AG08395 (cell line): ENCODE measurements at places on chromosomes 1 and 21.

- no peak for DNase-seq
Measured at GRCh38 chr1:86375688-86376087, 20.4 kb downstream of the ODF2L start.

GRCh38 chr1:11463177-11463576, 15.8 kb upstream of the DISP3 start:
- DNase-seq: no peak

GRCh38 chr1:178497903-178498478, 1.2 kb upstream of the CLEC20A start:
- no peak for DNase-seq

GRCh38 chr21:42492201-42492600, 3.8 kb downstream of the RSPH1 start:
- DNase-seq: no peak

GRCh38 chr21:41139951-41140350, 28.0 kb upstream of the BACE2 start:
- no peak for DNase-seq

GRCh38 chr1:187588917-187589316, 760.2 kb downstream of the PLA2G4A start:
- no peak for DNase-seq

DNA sequence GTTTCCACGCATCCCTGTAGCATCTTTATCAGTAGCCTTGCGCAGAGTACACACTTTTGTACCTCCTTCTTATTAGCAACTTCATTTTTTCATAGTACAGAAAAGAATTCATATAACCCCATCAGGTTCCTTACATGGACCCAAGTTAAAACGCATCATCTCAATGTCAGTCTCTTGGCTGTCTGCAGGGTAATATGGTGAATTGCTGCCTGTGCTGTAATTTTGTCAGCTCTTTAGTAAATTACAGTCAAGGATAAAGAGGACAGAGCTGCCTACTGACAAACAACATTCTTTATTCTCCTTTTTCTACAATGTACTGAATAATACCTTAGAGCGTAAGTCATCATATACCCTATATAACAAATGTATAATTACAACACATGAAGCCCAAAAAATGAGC, 222.5 kb downstream of the MRPL39 start:
- DNase-seq: no peak

DNA sequence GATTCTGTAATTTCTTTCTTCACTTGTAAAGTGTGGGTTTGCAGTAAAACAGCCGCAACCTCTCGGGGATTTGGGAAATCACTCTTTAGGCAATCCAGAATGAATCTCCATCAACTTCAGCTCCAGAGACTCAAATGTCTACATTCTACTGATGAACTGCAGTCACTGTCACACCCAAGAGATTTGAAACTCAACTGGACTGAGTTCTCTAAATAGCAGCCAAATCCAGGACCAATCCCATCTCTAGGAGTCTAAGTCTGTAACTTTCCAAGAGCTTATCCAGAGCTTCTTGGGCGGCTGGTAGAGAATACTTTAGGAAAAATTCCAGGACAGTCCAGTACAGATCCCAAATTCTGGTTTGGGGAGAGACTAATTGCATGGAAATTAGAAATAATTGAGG, 62.9 kb downstream of the ADAMTS1 start:
- DNase-seq: no peak

GRCh38 chr1:153598309-153599172, 14.4 kb downstream of the S100A16 start:
- DNase-seq: peak; percentile 76

GRCh38 chr1:54887665-54888071, 673 bp upstream of the DHCR24 start:
- peak; percentile 30 for DNase-seq

DNA sequence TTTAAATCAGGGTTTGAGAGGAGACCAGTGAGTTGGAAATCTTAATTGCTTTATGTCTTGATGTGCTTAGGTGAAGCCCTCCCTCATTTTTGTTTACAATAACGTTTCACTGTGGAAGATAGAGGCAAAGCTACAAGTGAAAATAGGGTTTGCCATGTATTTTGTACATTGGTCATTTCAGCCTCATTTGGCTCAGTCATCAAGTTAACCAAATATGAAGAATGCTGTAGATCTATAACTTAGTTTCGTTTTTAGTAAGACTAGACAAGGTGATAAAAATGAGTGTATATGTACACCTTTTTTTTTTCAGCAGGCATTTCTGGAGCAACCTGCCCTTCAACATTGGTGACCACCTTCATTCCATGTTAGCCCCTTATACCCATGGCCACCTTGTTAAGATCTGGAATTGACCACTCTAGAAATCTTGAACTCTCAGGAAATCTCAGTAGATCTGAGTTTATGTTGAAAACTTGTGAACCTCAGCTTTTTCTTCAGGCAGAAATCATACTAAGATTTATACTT, 2.9 kb downstream of the NFYC start:
- no peak for DNase-seq

- DNase-seq: no peak
Measured at GRCh38 chr1:183553764-183554163, 36.5 kb downstream of the NCF2 start.

GRCh38 chr1:201713086-201713810, 115.7 kb upstream of the IPO9 start:
- peak; percentile 95 for DNase-seq

GRCh38 chr21:44626673-44627143, at the start of gene KRTAP10-9:
Gene KRTAP10-9, plus strand, starts transcription at chr21:44627093. Its CDS starts 79 bp downstream, at chr21:44627172.
- DNase-seq: no peak
